ENCODE measurements at places on chromosomes 16 and 17.

- no peak for DNase-seq
Measured at GRCh38 chr16:78405040-78405439, 305.6 kb downstream of the WWOX start.

- DNase-seq = no peak
Measured at GRCh38 chr17:82320956-82321927, 3.8 kb upstream of the CD7 start.

GRCh38 chr17:77783991-77784820, 174.3 kb upstream of the TNRC6C start:
- no peak for DNase-seq

GRCh38 chr16:67432506-67432890, 1.6 kb downstream of the HSD11B2 start:
- no peak for DNase-seq

GRCh38 chr17:64596439-64596838, 65.7 kb downstream of the SMURF2 start:
- no peak for DNase-seq

DNA sequence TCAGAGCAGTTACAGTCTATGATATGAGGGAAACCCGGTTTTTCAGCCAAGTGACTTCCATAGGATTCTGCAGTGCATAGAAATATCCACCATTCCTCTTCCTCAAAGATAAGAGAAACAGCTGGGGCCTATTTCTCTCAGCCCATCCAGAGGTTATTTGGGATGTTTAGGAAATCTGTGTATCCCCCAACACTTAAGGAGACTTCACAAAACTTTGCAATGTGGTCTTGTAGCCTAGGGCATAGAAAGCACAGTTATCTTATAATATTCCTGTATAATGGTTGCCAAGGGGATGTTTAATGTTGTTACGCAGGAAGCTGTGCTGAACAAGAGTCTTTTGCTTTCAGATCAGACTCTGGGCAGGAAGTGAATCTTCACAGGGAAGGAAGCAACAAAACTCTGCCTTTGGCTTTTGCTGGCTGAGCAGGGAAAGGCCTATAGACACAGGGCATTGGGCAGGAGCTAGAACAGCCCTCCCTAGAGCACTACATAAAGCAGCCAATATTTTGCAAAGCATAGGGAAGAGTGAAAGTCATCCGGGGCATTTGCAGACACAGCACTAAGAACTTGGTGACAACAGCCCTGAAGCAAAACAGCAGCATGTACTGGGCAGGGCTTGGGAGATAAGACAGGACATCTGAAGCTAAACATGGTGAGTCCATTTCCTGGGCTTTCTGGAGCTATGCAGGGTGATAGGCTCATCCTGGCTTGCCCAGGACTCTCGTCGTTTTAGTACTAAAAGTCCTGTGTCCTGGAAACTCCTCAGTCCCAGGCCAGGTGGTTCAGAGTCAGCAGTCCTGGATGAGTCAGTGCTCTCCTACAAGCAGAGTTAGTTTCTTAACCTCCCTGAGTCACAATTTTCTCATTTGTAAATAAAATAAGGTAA, 18.7 kb upstream of the BEAN1 start:
- no peak for DNase-seq

DNA sequence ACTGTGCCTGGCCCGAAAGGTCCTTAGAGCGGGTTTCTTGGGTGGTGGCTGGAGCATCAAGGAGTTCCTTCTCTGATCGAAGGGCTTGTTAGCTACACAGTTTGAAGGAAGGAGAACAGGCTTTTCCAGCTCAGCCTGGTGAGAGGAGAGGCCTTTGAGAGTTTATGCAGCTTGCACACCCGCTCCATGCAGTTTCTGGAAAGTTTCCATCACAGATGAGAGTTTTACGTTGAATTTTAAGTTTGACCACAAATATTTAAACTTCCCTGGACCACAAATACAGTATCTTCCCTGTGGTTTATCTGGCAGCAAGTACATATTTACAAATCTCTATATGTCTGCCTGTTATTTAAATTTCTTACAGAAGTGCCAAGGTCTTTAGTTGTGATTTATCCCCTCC, 56.8 kb downstream of the HIC1 start:
- DNase-seq = no peak

DNA sequence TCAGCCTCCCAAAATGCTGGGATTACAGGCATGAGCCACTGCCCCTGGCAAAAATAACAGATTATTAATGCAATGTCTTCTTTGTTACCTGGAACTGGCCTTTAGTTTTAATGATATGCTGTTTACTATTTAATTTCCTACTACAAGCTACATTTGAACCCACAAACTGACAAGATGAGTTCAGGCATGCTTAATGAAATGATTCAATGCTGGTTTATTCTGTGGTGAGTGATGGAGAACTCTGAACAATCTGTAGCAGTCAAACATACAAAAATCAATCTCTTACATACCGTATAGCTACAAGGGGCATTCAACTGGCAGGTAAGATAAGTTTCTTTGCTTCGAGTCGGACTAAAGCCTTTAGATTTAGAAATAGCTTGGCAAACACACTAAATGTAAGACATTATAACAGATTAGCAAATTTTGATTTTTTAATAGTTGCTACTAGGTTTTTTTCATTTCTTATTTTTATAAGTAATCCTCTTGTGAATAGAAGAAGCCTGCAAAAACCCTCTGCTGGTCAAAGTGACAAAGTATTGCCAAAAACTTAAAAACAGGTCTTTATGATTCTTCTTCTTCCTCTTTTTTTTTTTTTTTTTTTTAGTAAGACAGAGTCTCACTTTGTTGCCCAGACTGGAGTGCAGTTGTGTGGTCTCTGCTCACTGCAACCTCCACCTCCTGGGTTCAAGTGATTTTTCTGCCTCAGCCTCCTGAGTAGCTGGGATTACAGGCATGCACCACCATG, 138.5 kb downstream of the SSH2 start:
- DNase-seq = no peak

- DNase-seq = no peak
Measured at GRCh38 chr16:24478401-24478800, 61.0 kb upstream of the RBBP6 start.

- DNase-seq = no peak
Measured at GRCh38 chr17:12021623-12022140, 1.0 kb downstream of the MAP2K4 start.

DNA sequence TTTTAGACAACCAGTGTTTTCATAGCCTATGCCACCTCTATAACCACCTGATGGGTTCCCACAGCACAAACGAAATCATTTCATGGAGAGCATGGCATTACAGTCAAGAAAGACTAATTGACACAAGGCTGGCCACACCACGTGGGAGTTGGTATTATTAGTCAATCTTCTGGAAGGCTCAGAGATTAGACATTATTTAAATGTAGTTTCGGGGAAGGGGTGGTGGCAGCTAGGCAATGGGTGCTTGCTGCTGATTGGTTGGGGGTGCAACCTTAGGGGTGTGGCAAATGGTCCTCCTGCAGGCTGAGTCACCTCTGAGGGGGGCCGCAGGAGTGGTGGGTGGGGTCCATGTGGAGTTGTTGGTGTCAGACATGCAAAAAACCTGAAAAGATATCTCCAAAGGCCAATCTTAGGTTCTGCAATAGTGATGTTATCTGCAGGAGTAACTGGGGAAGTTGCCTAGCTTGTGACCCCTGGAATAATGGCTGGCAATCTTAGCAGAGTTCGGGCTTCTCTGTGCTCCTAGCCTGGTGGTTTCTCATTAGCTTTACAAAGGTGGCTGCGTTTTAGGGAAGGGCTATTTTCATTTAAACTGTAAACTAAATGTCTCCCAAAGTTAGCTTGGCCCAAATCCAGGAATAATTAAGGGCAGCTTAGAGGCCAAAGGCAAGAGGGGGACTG, 4.6 kb downstream of the TEN1 start:
- no peak for DNase-seq

- DNase-seq = peak; percentile 30
Measured at GRCh38 chr17:43988301-43988700, 16.1 kb upstream of the NAGS start.

- no peak for DNase-seq
Measured at GRCh38 chr16:73415286-73415685, 367.4 kb upstream of the ZFHX3 start.

DNA sequence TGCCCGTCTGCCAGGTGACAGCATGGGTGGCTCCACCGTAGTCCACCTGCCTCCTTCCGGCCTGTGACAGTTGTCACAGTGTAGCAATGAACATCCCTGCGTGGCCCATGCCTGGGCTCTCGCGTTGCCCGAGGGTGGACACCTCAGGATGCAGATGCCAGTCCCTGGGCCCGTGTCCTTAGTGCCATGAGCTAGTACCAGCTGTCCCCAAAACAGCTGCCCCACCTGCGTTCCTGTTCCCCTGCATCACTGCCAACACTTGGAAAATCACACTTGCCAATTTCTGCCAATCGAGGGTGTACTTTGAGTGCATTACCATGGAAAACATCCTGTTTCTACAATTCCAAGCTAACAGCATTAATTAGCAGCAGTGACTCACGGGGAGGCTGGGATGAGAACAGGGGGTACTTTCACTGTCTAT, 9.0 kb upstream of the C16orf95 start:
- DNase-seq = no peak

DNA sequence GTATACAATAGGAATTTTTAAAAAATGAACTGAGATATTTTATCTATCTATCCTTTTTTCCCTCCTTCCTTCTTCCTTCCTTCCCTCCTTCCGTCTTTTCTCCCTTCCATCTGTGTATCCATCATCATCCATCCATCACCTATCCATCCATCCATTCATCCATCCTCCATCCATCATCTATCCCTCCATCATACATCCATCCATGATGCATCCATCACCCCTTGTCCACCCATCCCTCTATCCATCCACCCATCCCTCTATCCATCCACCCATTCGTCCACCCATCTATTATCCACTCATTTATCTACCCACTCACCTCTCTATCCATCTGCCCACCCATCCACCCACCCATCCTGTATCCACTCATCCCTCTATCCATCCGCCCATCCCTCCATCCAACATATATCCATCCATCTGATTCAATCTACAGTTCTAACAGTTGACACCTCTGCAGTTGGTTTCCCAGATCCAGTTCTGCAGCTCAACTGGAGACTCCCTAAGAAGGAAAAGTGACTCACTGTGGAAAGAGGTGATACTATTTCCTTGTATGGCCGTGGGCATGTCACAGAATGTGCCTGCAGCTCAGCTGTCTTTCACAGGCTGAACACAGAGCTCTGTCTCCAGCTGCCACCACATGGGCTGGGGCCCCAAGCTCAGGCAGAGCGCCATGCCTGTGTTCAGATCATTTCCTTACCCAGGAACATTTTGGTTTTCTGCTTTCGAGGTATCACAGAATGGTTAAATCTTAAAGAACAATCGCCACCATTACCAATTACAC, 130.8 kb downstream of the XYLT1 start:
- DNase-seq = no peak

DNA sequence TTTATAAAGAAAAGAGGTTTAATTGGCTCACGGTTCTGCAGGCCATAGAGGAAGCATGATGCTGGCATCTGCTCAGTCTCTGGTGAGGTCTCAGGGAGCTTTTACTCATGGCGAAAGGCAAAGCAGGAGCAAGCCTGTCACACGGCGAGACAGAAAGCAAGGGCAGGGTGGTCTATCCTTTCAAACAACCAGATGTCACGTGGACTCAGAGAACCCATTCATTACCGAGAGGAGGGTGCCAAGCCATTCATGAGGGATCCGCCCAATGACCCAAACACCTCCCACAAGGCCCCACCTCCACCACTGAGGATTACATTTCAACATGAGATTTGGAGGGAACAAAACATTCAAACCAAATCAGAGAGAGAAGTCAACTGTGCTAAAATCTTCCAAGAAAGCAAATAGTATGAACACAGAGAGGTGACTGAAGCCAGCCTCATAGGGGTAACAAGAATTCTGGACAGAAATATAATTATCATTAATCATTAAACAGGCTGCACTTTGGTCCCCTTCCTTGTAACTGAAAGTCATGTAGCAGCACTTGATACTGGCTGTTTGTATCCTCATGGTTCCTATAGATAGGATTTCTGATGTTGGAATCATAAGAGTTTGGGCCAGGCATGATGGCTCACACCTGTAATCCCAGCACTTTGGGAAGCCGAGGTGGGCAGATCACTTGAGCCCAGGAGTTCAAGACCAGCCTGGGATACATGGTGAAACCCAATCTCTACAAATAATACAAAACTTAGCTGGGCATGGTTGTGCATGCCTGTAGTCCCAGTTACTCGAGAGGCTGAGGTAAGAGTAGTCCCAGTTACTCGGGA, 52.5 kb upstream of the B4GALNT2 start:
- DNase-seq = no peak

DNA sequence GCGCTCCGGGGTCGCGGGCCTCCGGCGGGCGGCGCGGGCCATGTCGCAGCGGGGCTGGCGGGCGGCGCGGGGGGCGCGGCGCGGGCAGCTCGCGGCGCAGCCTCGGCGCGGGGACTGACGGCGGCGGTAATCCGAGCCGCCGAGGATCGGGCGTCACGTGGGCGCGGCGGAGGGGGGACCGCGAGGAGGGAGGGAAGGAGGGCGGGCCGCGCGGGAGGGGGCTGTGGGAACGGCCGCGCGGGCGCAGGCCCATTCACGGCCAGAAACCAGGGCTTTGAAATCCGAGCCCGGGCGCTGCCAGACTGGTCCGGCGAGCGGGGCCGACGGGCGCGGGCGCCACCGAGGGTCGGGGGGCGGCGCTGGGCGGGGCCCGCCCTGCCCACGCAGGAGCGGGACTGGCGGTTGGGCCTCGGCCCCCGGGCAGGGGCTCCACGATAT, at the start of gene MTSS2:
MTSS2 (minus strand) TSS at position 116 of the 438 bp plus-strand sequence. CDS start 262 bp downstream, outside the sequence.
- DNase-seq = no peak

- no peak for DNase-seq
Measured at GRCh38 chr17:57195785-57196460, 60.4 kb upstream of the MSI2 start.

- DNase-seq = no peak
Measured at GRCh38 chr16:30602616-30603277, 7.4 kb downstream of the ZNF689 start.

GRCh38 chr16:9003763-9004162, 40.1 kb upstream of the USP7 start:
- DNase-seq = no peak

GRCh38 chr16:66261826-66262225, 104.7 kb upstream of the CDH5 start:
- DNase-seq = no peak

DNA sequence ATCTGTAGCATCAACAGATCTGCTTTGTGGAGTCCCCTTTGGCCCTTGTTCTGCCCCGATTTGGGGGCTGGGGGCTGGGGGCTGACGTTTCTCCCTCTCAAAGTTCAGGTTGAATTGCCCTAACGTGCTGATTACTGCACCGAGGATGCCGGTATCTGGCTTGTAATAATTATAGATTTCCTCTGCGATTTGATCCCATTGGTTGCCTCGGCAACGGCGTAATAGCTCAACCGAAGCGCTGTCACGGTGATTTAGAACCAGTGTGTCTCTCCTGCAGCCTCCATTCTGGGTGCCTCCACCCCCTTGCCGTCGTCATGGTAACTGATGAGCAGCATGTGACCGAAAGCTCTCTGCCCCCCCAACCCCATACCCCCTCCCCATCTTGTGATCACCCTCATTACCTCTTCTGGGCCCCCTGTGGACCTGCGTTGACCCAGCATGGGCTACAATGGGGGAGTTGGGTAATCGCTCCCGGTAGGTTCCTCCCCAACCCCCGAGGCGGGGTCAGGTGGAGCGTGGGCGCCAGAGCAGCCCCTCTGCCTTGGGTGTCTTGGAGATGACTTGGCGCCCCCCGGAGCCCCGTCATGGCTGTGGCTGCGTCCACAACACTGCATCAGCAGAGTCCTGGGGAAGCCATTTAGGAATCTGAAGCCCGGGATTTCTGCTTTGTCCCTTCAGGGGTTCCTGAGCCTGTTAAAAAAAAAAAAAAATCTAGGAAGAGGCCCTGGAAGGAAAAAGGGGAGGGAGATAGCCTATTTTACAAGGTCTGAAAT, 38.4 kb downstream of the ABAT start:
- no peak for DNase-seq

GRCh38 chr17:4715063-4715744, 4.8 kb downstream of the ARRB2 start:
- DNase-seq = no peak

- no peak for DNase-seq
Measured at GRCh38 chr17:49399995-49400394, 14.7 kb downstream of the PHB1 start.
